Thoracic aorta (tissue), 2 donors: ENCODE measurements at places on chromosomes 6 and 20.

DNA sequence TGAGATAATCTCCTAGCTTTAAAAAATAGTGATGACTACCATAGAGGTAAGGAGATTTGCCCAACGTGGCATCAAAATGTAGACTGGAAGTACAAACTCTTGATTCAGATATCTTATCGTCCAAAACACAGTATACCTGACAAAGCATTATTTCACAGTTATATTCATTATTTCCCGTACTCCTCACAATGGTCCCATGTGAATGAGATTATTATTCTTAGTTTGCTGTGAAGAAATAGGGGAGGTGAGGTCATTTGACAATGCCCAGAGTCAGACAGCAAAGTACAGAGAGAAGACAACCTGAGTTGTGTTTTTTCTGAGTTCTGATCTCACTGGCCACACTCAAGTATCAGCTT is 1.2 kb upstream of the TFB1M start:
- no peak for DNase-seq

DNA sequence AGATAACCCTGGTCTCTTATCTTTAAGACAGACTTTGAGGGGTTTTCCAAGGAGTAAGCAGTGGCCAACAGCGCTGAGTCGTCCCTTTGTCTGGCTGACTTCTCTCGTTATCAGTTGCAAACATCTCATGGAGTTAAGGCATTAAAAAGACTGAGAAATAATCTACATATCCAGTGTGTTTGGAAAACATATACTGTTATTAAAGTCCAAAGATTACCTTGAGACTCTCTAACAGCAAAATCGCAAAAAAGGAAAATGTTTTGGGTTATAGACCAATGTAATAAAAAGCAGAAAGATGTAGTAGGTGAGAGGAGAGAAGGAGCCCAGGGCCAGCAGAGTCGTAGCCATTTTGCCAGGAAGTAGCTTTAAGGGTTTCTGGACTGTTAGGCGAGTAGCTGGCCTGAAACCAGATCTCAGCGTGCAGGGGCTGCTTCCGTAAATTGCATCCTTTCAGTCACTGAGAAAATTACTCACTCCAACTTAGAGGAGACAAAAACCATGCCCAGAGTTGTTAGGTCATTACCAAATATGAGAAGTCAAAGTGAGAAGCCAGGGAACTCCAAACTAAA is 24.6 kb downstream of the MYLK4 start:
- DNase-seq, result no peak

DNA sequence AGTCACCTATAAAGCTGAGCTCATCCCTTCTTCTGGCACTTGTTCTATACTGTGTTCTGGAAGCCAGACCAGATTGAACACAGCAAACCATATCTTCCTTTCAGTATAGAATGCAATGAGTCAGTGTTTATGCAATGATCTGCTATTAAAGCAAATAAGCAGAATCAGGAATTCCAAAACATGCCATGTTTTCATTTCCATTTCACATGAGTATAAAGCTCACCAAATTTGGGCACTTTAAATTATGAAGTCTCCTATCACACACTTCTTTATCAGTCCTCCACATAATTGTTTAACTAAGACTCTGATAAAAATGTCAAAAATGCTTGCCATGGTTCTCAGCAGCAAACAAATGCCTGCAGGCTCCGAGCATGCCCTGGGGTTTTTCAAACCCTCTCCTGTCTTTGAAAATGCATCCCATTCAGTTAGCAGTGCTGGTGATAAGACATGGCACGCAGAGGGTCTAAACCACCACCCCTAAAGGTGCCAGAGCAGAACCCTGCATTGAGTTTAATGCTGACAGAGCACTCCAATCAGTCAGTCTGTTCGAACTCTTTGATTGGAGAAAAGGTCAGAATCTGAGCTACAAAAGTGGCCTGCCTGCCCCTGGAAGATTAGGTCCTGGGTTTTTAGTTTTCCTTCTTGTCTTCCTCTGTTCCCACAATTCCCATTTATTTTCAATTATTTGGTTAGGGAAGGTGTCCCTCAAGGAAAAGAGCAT is 234.1 kb downstream of the GMPR start:
- no peak for DNase-seq

GRCh38 chr20:573414-574296 is 30.1 kb upstream of the CSNK2A1 start:
- no peak for DNase-seq

DNA sequence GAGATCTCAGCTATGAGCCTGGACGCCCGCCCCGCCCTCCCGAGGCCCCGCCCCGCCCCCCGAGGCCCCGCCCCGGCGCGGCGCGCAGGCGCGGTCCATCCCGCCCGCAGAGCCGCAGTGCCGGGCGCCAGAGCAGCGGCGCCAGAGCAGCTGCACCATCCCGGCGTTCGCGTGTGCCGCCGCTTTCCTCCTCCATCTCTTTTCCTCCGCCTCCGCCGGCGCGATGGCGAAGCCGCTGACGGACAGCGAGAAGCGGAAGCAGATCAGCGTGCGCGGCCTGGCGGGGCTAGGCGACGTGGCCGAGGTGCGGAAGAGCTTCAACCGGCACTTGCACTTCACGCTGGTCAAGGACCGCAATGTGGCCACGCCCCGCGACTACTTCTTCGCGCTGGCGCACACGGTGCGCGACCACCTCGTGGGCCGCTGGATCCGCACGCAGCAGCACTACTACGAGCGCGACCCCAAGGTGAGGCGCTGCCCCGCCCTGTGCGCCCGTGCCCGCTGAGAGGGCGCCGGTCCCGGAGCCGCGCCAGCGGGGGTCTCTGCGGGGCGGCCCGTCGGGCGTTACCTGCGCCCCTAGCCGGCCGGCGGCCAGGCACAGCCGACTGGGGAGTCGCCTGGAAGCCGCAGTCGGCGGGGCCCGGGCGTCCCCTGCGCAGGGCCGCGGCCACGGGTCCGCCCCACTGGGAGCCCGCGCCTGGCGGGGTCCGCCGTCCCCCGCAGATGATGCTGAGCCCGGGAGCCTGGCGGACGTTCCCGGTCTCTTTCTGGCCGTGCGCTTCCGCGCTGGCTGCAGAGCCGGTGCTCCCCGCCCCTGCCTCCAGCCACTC is at the start of gene PYGB:
Gene PYGB, plus strand, starts transcription at position 130 of the 830 bp plus-strand sequence. Its CDS starts 94 bp downstream, at position 224.
- no peak for DNase-seq

DNA sequence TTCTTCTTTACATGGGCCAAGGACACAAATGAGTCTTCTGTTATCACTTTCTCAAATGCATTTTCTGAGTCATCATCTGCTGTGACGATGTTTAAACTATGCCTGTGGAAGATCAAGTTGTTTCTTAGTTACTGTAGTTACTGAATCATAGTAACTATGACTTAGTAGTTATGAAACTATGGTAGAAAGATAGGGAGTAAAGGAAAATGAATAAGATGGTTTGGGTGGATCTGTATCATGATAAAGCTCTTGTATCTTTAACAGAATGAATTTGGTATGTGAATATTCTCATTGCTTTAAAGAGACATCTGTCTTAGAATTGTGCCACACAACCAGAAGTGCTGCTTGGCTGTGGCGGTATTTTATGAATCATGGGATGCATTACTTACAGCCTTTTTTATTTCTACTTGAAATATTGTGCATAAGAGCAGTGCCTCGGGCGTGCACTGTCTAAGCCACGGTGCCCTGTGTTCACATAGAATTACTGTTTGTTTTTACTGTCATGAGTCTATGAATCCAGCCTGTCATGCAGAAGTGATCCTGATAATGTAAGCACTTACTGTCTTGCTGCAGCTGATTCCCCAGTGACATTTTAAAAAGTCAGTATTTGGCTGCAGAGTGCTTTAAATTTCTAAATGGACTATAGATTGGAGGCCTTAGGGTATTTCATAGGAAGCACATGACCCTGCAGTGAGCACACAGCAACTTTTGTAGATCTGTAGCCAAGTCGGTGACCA is 215.2 kb downstream of the TMEM242 start:
- DNase-seq, result no peak

- DNase-seq, result no peak
Observed at GRCh38 chr20:60950561-60950960, 301.5 kb upstream of the CDH4 start.

DNA sequence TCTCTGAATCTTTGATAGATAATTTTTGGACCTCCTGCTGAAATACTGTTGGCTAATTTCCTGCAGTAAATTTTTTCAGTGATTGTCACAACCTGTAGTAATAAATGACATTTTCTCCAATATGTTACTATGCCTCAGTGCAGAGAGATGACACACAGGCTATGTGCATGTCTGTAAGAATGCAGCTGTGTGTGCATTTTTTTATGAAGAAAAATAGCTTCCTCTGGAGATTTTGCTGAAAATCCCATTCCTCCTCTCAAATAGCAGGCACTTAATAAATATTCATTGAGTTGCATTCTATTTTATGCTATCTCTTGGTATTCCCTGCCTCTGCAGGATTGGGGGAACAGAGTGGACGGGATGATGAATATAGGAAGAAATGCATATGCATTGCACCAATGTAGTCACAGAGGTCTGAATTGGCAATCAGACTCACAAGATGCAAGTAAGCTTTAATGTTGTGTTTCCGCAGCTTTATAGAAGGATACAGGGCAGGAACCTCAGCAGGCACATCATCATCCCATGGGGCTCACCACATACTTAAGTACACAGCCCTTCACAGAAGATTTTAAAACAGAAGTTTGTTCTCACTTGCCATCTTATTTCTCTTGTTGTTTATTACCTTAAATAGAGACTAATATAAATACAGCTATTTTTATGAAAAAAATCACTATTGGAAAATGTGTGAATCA is 474.7 kb downstream of the EPM2A start:
- DNase-seq, result no peak

DNA sequence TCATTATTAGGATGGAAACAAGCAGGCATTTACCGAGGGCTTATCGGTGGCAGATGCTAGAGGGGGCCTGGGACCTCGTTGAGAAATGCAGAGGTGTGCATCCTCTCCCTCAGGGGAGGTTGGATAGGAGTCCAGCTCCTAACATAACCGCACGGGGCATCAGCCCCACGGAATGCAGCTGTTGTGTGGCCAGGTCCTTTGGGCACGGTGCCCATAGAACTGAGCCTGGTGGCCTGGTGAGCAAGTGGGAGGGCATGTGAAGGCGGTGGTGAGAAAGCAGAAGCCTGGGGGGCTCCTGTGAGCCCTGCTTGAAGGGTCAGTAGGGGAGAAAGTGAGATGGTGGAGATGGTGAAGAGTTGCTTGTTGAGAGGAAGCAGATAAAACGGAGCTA is 143.7 kb downstream of the CDH26 start:
- no peak for DNase-seq

- DNase-seq, result no peak
Observed at GRCh38 chr6:137871831-137872454, 4.9 kb downstream of the TNFAIP3 start.

GRCh38 chr6:147108259-147108910 is 95.8 kb upstream of the STXBP5 start:
- DNase-seq, result no peak

DNA sequence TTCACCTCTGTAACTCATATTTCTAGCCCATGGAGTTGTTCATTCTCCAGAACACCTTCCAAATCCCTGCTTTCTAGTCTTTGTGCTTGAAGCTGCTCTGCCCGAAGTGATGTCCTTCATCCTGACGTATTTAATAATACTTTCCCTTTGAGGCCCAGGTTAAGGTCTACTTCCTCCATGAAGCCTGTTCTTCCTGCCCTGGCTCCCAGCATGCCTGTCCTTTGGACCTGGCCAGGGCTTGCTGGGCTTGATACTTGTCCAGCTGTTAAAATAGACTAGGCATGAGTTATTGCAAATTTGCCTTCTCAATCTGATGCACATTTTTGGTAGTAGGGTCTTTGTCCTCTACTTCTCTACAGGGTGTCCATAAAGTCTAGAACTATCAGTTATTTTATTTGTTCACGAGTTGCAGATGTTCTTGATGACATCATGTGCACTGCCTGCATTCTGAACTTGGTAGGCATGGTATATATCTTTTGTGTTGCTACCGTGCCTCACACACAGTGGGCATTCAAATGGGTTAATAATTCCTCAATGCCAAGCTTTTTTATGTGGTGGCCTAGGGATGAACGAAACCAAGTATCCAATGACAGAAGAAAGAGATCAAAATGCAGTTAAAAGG is 3.1 kb upstream of the MAP7 start:
- DNase-seq, result no peak

DNA sequence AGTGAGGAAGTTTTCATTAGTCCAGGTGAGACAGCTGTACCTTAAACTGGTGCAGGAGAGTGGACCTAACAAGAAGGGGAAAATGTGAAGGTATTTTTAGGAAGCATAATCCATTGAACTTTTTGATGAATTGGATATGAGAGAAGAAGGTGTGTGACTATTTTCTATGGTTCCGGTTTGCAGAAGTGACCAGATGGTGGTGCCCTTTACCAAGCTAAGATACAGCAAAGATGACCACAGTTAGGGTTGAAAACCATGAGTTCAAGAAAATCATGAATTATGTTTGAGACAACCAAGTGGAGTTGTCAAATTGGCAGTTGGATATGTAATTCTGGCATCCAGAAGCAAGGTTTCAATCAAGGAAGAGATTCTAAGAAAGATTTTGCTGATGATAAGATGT is 61.9 kb upstream of the NRSN1 start:
- no peak for DNase-seq

DNA sequence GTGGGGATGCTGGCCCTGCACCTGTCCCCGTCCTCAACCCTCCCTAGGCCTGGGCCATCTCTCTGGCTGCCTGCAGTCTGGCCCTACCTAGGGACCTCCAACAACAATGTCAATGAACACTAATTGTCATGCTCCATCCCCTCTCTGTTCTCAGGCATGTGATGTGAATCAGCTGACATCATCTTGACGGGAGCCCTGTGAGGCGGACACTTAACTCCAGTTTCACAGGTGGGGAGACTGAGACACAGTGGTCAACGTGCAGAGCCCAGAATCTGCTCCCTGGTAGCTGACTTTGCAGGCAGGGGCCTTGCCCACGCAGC is 762 bp upstream of the TCEA2 start:
- no peak for DNase-seq
